Endothelial cell (in vitro differentiated cells): ENCODE measurements at places on chromosomes 11 and 22. TPM values are rescaled to one million over a fixed set of nuclear protein-coding genes. Genes with fewer than 3 reads are reported as not detected.

The GTPBP1 gene
- total RNA-seq: 44.5 TPM

The WNT7B gene
- not detected for total RNA-seq

DNA sequence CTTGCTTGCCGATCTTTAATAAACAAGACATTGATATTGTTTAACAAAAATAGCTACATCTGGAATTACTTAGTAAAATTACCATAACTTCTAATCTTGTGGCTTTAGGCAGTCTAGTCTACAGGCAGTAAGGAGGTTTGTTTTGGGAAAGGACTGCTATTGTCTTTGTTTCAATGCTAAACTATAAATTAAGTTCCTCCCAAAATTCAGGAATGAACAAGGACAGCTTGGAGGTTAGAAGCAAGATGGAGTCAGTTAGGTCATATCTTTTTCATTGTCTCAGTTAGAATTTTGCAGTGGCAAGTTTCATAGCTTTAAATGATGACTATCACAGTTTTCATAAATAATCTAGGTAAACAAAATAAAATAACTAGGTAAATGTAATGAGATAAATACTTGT, 36.1 kb upstream of the INCENP start:
- peaks cover 2% of the 10 kb centered on the region for H3K27me3 ChIP-seq
- no peak overlapping the region for H3K4me3 ChIP-seq
- no peaks in the 10 kb centered on the region for H3K36me3 ChIP-seq
- DNase-seq: no peak
- H3K27ac ChIP-seq: no peak overlapping the region

DNA sequence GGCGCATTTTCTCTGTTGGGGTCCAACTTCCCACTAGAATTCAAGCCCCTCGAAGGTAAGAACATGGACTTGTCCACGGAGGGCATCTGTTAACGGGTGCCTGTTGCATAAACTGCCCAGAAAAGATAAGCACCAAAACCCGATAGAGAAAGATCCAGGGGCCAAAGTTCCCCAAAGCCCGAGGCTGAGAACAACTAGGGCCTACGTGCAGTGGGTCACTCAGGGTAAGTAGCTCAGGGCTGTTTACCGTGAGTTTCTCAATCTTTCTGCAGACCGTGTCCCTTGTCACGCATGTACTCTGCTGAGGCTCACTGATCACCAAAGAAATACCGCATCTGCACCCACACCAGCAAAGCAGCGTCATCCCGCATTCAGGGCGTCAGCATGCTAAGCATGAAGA, 24.4 kb downstream of the PGA5 start:
- no peak overlapping the region for H3K27ac ChIP-seq
- DNase-seq: no peak

GRCh38 chr11:75024764-75025211, 36.1 kb downstream of the NEU3 start:
- no peak overlapping the region for H3K4me3 ChIP-seq
- H3K27ac ChIP-seq: no peak overlapping the region
- H3K36me3 ChIP-seq: peaks cover 5% of the 10 kb centered on the region
- H3K4me1 ChIP-seq: no peaks in the 10 kb centered on the region

- no peak overlapping the region for H3K27ac ChIP-seq
- DNase-seq: no peak
- no peaks in the 10 kb centered on the region for H3K27me3 ChIP-seq
- H3K4me3 ChIP-seq: no peak overlapping the region
Measured at GRCh38 chr11:22539821-22540256, 85.8 kb downstream of the FANCF start.

DNA sequence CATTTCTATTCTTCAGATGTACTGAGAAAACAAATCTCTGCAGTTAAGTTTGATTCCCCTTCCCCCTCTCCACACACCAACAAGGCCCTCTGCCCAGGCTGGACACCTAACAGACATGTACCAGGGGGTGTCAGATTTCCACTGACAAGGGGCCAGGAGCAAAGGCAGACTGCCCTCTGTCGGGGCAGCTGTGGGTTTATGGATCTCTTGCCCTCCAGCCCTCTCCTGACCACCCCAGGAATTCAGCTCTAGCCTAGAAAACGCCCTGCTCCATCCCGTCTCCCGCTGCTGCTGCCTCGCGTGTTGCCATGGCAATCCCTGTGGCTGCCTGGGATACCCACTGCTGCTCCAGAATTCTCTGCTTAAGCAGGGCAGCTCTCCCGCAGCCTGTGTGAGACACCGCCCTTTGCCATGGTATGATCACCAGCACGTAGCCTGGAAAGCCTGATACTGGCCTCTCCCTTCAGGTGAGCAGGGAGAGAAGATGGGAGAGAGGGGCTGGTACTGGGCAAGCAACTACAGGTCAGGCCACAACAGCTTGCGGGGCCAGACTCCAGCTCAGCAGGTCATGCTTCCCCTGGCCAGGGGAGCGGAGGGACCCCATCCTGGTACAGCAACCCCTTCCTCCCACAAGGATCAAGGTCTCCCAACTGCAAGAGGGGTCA, 41.6 kb downstream of the BUD13 start:
- H3K4me1 ChIP-seq: peaks cover 15% of the 10 kb centered on the region
- H3K4me3 ChIP-seq: no peak overlapping the region
- H3K27me3 ChIP-seq: peaks cover 12% of the 10 kb centered on the region
- peak; percentile 18 for DNase-seq
- H3K27ac ChIP-seq: no peak overlapping the region
- H3K36me3 ChIP-seq: no peaks in the 10 kb centered on the region

DNA sequence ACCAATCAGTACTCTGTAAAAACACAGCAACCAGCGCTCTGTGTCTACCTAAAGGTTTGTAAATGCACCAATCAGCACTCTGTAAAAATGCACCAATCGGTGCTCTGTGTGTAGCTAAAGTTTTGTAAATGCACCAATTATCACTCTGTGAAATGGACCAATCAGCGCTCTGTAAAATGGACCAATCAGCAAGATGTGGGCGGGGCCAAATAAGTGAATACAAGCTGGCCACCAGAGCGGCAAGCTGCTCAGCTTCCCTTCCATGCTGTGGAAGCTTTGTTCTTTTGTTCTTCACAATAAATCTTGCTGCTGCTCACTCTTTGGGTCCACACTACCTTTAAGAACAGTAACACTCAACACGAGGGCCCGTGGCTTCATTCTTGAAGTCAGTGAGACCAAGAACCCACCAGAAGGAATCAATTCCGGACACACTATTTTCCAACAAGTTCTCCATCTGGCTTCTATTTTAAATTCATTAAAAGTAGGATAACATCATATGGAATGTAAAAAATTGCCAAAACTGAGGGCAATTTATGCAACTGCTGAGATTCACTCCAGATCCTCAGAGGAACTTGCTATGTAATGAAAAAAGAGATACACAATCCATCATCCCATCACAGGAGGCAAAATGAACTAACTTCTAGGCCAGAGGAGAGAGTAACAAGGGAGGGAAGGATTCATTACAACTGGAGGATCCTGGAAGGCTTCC, 3.1 kb upstream of the PANX1 start:
- peaks cover 6% of the 10 kb centered on the region for H3K4me1 ChIP-seq
- peaks cover 4% of the 10 kb centered on the region for H3K27me3 ChIP-seq
- no peak for DNase-seq
- H3K36me3 ChIP-seq: no peaks in the 10 kb centered on the region
- H3K27ac ChIP-seq: no peak overlapping the region
